ENCODE measurements at places on chromosomes 5 and 9. TPM values are rescaled to one million over a fixed set of nuclear protein-coding genes. Genes with fewer than 3 reads are reported as not detected.

Gene ZSWIM6
- 21.6 TPM for total RNA-seq

Gene LCN15
- total RNA-seq: not detected

GRCh38 chr9:126336736-126337325 is 10.2 kb downstream of the MVB12B start:
- DNase-seq: no peak

- DNase-seq: no peak
Measured at GRCh38 chr5:126188804-126189203, 234.4 kb upstream of the GRAMD2B start.

- no peak for DNase-seq
Measured at GRCh38 chr5:21391506-21391905, 1403.5 kb upstream of the CDH18 start.

DNA sequence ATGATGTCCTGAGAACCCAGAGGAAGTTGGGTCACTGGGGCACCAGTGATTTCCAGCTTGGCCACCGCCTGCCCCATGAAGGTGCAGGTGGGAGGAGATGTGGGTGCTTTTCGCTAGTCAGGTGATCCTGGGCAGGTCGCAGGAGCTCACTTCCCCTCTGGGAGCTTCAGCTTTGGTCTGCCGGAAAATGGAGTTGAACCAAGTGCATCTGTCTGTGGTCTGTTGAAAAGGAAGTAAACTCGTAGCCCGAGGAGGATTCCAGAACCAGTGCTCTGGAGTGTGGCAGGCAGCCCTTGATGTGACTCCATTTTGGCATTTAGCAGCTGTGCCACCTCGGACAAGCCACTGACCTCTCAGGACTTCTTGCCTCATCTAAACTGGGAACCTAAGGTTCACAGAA is 81.8 kb upstream of the HRH2 start:
- no peak for DNase-seq
